ENCODE measurements at places on chromosomes 7 and 10.

DNA sequence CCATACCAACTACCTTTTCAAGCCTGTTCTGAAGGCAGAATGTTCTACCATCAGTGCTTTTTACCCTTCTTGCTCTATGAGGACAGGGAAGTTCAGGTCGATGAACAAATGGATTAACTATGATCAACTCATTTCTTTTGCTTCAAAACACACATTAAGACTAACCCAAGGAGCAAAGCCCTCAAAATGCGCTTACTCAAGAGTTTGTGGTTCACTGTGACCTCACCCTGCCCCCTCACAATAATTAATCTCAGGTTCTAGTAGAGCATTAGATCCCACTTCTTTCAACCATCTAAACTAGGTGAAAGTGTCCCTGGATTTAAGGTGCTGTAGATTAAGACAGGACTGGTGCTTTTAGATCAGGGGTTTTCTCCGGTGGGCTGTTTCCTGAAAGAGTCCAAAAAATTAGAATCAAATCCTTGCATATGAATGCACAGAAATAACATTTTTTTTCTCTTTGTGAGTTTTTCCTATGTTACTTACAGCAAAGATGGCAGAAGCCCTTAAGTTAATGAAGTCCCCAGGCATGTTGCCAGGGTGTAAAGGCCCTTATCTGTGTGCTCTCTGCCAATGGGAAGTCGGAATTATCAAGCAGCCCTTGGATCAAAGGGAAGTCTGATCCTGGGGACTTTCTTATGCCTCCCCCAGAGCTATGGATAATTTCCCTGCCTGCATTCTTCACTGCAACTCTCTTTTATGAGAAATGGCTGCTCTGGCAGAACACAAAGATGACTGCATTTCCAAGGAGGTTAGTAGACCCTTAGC, 205.5 kb upstream of the STK17A start:
- DNase-seq, result no peak

GRCh38 chr10:88886557-88886956, 6.5 kb downstream of the STAMBPL1 start:
- no peak for DNase-seq

DNA sequence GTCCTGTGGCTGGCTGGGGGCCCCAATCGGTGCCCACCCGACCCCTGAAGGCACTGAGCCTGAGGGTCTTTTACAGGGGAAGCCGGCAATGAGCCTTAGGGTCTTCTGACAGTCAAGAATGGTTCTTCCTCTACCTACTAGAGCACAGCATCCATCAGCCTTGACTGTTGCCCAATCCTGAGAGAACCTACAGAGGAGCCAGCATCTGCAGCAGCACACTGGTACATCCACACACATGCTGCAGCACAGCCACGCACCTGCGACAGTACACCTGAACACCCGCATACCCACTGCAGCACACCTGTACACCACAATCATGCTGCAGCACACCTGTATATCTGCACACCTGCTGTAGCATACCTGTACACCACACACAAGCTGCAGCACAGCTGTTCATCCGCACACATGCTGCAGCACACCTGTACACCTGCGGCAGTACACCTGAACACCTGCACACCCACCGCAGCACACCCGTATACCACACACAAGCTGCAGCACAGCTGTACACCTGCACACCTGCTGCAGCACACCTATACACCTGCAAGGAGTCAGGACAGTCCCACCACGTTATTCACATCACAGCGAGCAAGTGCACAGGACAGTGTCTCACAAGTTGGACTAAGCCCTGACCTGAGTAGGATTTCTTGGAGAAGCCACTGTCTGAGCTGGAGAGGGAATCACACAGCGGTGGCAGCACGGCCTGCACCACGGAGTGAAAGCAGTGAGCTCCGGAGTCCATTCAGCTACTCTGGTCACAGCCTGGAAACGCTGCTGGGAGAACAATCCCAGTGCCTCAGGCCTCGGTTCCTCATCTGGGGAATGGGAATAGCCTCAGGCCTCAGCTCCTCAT, 56.4 kb downstream of the VIPR2 start:
- no peak for DNase-seq

- DNase-seq, result no peak
Measured at GRCh38 chr10:119803264-119803663, 69.4 kb downstream of the MCMBP start.

GRCh38 chr10:133327651-133328357, 8.9 kb downstream of the CALY start:
- DNase-seq, result no peak

DNA sequence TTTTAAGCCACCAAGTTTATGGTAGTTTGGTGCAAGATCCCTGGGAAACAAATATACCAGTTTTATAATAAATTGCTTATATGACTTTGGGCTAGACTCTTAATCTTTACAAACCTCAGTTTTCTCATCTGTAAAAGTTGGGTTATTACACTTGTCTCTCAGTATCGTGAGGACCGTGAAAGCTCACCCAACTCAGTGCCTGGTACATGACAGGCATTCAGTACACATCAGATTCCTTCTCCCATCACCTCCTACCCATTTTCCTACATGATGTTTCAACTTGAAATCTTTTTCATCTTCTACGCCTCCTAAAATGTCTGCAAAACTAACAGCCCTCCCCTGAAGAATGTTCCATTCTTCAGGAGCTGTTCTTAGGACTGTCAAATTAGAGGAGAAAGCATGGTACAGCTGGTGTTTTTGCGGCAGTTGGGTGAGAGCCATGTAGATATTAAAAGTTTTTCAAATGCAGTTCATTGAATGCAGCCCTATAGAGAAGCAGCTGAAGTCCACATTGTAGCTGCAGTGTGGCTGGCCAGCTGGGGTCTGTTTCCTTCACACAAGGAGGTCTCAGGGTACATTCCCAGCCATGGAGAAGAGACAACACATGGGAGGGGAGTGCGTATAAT, 812.8 kb downstream of the LRMDA start:
- DNase-seq, result no peak

Measured in substantia nigra (tissue), 51 donors.